Eye (tissue), 1 donor: ENCODE measurements at places on chromosomes 6 and 20.

DNA sequence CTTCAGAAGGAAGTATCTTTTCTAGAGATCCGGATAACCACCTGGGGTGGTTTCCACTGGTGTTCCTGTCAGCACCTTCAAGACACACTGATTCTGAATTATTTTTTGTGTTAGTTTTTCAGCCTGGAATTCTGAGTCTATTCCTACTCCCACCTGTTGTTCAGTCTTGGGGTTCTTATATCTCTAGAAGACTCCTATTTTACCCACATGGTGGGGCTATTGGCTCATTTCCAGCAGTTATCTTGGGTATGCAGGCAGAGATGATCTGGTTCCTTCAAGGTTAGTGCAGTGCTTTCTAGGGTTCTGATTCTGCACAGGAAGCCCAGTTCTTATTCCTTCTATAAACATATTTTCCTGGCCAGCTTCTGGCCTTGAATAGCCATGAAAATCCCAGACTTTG lies 175.6 kb upstream of the PDE7B start:
- DNase-seq, result peak; percentile 89

GRCh38 chr6:55569638-55570037 lies 9.4 kb downstream of the HMGCLL1 start:
- DNase-seq, result no peak

DNA sequence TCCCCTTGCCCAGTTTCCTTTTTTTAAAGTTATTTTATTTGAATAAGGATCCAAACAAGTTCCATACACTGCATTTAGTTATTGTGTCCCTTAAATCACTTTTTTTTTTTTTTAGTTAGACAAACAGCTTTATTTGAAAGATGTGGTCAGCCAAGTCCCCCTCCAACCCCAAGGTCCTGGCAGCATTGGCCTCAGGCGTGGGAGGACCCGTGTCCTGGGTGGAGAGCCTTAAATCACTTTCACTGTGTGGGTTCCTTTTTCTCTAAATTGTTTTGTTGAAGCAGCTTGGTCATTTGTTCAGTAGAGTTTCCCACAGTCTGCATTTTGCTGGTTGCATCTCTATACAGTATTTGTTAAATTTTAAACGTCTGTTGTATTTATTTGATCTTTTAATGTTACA lies 5.2 kb upstream of the TBCC start:
- no peak for DNase-seq

- no peak for DNase-seq
Measured at GRCh38 chr6:152685819-152686218, 11.9 kb upstream of the MYCT1 start.

- peak; percentile 66 for DNase-seq
Measured at GRCh38 chr6:132218059-132218696, 183.1 kb downstream of the MOXD1 start.

GRCh38 chr20:56211051-56211450 lies 37.5 kb upstream of the MC3R start:
- no peak for DNase-seq
